ENCODE measurements at places on chromosomes 7 and 10. TPM values are rescaled to one million over a fixed set of nuclear protein-coding genes. Genes with fewer than 3 reads are reported as not detected.

PTPN20 gene
- total RNA-seq, result not detected

DNAH11 gene
- 0.63 TPM for total RNA-seq

PANK1 gene
- total RNA-seq, result 46.9 TPM

NANOS1 gene
- total RNA-seq, result 3.0 TPM

Data from neural crest cell (in vitro differentiated cells).